ENCODE measurements at places on chromosomes 5 and 9.

GRCh38 chr5:33299621-33300208, 141.1 kb upstream of the TARS1 start:
- no peak for DNase-seq

DNA sequence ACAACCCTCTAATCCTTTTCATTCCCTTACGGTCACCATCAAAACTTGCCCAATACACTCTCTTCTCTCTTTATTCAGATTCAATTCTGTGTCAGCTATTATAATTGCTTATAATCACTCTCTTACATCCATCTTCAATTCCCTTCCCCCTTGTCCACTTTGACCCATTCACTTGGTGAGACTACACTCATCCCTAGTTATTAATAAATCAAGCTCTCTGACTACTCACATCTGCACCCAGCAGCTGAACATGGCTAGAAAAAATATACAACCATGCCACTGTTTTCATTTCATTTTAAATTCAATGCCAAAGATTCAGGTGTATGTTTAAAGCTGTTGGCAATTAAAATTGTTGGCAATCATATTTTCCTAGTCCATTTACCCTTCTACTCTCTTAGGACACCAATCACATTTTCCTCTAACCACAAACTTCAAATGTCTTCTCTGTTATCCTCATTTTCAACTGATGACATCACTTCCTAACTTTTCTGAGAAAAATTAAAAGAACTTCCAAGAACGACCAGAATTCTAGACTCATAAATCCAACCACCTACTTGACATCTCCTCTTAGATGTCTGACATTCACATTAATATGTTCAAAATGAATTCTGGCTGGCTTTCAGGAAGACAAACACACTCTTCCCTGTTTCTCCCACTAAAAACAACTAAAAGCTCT, 5.5 kb downstream of the C5orf15 start:
- no peak for DNase-seq

DNA sequence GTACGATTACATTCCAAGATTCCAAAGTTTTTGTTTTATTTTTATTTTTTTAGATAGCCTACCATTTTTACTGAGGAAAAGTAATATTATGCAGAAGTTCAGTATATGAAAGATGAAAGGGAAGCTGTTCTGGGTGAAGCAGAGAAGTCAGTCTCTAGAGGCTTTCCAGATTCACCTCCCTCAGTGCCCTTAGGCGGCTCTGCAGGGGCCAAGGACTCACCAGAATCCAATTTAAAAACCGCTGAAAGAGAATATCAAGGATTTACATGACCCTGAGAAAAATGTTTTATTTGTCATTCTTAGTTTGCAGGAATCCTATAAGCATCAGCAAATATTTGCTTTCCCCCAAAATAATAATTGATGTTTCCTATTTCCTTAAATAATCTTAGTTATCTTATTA, 1084.6 kb upstream of the ARRDC3 start:
- DNase-seq = no peak

DNA sequence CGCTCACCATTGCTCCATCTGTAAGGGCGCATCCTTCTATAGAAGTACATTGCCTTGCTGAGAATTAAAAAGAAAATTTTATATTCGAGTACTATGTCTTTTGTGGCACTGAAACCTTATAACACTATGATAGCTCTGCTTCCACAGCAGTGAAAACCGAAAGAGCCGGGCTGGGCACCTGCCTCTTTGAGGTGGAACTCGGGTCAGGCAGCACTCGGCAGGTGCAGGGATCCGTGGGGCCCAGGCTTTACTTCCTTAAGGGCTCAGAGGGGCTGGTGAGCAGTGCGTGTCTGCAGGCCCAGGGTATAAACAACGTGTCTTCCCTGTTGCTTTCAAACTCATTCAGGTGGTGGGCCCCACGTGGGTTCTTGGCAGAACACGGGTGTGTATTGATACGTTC, 69.9 kb downstream of the OTULIN start:
- no peak for DNase-seq

DNA sequence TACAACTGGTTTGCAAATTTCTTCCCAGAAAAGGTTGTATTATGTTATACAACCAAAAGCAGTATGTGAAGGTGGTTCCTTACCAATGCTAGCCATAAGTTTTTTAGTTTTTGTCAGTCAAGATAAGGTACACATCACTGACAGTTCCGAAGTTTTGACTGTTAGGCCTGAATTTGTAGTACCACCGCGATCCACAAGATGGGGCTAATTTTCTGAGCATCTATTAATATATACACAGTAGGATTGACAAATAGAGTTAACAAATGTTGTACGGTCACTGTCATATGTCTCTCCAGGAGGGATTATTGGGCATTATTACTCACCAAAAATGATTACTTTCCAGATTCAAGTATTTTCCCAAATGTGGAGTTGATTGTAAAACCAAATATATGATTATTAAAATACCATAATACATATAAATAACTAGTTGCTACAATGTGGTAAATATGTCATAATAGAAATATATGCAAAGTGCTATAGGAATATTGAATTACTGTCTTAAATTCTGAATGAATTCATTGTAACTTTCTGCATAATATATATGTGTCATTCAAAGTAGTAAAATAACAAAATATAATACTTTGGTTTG, 28.4 kb upstream of the LRRC19 start:
- DNase-seq = peak; percentile 25

GRCh38 chr5:139738193-139739149, 57.1 kb upstream of the PSD2 start:
- no peak for DNase-seq
